Mesendoderm (in vitro differentiated cells): ENCODE measurements at places on chromosomes 12 and 14.

DNA sequence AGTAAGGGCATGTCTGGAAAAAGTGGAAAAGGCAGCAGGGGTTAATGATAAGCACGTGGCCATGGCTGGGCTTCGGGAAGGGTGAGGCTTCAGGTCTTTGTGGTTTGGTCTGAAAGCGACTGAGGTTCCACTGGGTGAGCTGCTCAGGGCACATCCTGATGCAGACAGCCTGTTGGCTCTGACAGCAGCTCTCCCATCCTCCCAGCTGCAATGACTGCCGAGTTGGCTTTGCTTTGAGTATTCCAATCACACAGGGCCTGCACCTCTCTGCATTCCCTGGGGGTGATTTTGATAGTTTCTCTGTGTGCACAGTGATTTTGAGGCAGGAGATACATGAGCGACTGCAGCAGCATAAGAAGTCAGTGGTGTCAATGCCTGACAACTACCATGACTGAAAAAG, 390.7 kb downstream of the APAF1 start:
- DNase-seq: no peak
- H3K36me3 ChIP-seq: no peaks in the 10 kb centered on the region
- no peak overlapping the region for H3K27ac ChIP-seq
- H3K4me1 ChIP-seq: no peaks in the 10 kb centered on the region
- no peaks in the 10 kb centered on the region for H3K27me3 ChIP-seq

- H3K27ac ChIP-seq: no peak overlapping the region
- peaks cover 2% of the 10 kb centered on the region for H3K4me1 ChIP-seq
- no peaks in the 10 kb centered on the region for H3K27me3 ChIP-seq
- no peaks in the 10 kb centered on the region for H3K36me3 ChIP-seq
- DNase-seq: peak; percentile 28
- H3K4me3 ChIP-seq: no peak overlapping the region
Observed at GRCh38 chr12:55057481-55057880, 37.7 kb downstream of the NEUROD4 start.

- no peaks in the 10 kb centered on the region for H3K36me3 ChIP-seq
- DNase-seq: peak; percentile 36
- no peak overlapping the region for H3K4me3 ChIP-seq
- no peak overlapping the region for H3K27ac ChIP-seq
- no peaks in the 10 kb centered on the region for H3K27me3 ChIP-seq
- H3K4me1 ChIP-seq: no peaks in the 10 kb centered on the region
Observed at GRCh38 chr12:32983968-32984367, 87.4 kb upstream of the PKP2 start.

- H3K27ac ChIP-seq: no peak overlapping the region
- no peaks in the 10 kb centered on the region for H3K36me3 ChIP-seq
- H3K4me1 ChIP-seq: no peaks in the 10 kb centered on the region
- peak; percentile 87 for DNase-seq
- H3K27me3 ChIP-seq: no peaks in the 10 kb centered on the region
Observed at GRCh38 chr14:50335389-50335788, 23.3 kb downstream of the DMAC2L start.

DNA sequence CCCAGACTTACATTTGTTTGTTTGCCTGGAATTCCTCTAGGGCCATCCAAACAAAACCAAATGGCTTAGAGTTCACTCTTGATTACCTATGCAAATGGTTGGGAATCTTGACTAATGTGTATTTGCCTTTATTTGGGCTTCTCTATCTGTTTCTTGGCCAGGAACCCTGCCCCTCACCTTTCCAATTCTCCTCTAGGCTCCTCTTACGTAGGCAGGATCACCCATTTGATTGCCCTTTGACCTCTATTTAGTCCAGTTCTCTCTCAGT, 123.0 kb upstream of the DYRK2 start:
- no peak overlapping the region for H3K27ac ChIP-seq
- no peaks in the 10 kb centered on the region for H3K27me3 ChIP-seq
- H3K4me1 ChIP-seq: peaks cover 4% of the 10 kb centered on the region

- no peak overlapping the region for H3K4me3 ChIP-seq
- no peak for DNase-seq
- no peaks in the 10 kb centered on the region for H3K36me3 ChIP-seq
- no peaks in the 10 kb centered on the region for H3K27me3 ChIP-seq
- no peak overlapping the region for H3K27ac ChIP-seq
Observed at GRCh38 chr12:71135812-71136176, 22.0 kb downstream of the TSPAN8 start.

DNA sequence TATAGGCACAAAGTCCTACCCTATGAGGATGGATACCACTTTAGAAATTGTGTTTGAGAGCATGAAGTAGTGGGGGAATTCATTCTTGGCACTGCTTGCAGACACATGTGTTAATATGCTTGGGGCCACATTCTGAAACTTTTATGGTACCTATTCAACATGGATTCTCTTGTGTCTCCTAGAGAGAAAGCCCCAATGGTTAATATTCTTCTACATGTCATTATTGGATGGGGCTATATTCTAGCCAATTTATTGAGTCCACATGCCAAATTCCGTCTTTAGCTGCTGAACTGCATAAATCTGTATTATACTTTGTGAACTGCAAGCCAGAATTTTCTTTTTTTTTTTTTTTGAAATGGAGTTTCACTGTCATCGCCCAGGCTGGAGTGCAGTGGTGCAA, 140.0 kb downstream of the KICS2 start:
- H3K36me3 ChIP-seq: no peaks in the 10 kb centered on the region
- H3K27ac ChIP-seq: no peak overlapping the region
- no peak for DNase-seq
- no peak overlapping the region for H3K4me3 ChIP-seq
- H3K4me1 ChIP-seq: peaks cover 1% of the 10 kb centered on the region

DNA sequence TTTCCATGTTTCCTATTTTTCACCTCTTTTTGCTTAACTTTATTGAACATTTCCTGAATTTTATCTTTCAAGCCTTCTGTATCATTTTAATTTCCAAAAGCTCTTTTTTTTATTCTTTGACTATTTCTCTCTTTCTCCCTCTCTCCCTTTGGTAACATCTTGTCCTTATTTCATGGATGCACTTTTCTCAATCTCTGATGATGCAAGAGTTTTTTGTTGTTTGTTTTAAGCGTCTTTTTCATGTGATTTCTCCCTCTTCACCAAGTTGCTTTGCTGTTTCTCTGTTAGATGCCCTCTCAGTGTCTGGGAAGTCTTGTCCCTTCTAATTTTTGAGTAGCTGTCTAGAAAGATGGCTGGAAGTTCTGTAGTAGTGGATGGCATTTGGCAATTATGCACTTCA, 62.6 kb downstream of the ANO6 start:
- no peaks in the 10 kb centered on the region for H3K27me3 ChIP-seq
- no peak overlapping the region for H3K27ac ChIP-seq
- DNase-seq: no peak
- H3K4me1 ChIP-seq: peaks cover 5% of the 10 kb centered on the region
- no peak overlapping the region for H3K4me3 ChIP-seq
- H3K36me3 ChIP-seq: no peaks in the 10 kb centered on the region

- no peak for DNase-seq
- H3K4me1 ChIP-seq: no peaks in the 10 kb centered on the region
- no peak overlapping the region for H3K27ac ChIP-seq
- no peak overlapping the region for H3K4me3 ChIP-seq
- no peaks in the 10 kb centered on the region for H3K36me3 ChIP-seq
Observed at GRCh38 chr12:85516667-85517325, 236.8 kb downstream of the ALX1 start.

DNA sequence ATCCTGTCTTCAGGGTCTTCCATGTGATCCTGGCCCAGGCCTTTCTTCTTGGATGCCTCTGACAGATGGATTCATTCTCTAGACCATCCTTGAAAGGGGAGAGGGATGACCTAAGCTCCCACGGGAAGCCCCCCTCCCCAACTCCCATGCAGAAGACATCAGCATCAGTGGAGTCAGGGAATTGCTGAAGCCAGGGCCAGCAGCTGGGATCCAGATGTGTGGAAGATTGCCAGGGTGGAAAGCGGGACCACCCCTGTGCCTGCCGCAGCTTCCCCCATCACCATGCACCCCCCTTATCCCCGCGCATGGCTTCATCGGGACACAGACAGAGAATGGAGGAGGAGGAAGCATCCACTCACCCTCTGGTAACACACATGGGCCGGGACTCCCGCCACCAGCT, 183.6 kb upstream of the PRMT8 start:
- H3K27me3 ChIP-seq: no peaks in the 10 kb centered on the region
- no peak overlapping the region for H3K27ac ChIP-seq
- no peak for DNase-seq
- no peaks in the 10 kb centered on the region for H3K4me1 ChIP-seq

DNA sequence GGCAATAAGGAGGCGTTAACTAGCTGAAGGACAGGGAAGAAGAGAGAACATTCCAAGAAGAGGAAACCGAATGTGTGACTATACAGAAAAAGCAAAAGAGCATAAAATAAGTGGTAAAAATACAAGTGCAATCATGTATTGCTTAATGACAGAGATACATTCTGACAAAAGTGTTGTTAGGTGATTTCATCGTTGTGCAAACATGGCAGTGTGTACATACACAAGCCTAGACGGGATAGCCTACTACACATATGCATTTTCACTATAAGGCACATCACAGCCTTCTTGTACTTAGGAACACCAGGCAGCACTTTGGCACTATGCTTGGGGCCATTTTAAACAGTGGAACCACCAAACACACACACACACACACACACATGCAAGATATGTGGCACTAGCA, 299.3 kb downstream of the BCAT1 start:
- DNase-seq: no peak
- no peak overlapping the region for H3K27ac ChIP-seq
- H3K27me3 ChIP-seq: no peaks in the 10 kb centered on the region
- no peaks in the 10 kb centered on the region for H3K4me1 ChIP-seq
- H3K36me3 ChIP-seq: no peaks in the 10 kb centered on the region

DNA sequence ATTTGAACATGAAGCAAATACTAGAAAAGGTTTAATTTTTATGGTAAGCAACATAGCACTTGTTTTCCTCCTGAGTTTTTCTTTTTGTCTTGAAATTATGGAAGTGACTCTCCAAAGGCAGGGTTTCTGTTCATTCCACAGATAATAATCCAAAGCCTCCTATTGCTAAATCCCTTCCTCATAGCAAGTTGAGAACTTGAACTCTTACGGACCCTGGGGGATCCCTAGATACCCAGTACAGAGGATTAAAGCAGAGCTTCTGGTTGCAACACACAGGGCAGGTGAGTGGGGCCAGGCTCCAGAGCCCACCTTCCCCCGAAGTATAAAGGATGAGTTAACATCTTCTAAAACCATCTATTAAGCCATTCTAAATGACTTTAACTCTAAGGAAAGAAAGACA, 294.1 kb downstream of the RMST start:
- H3K4me3 ChIP-seq: no peak overlapping the region
- no peak for DNase-seq
- no peaks in the 10 kb centered on the region for H3K27me3 ChIP-seq
- no peak overlapping the region for H3K27ac ChIP-seq
- H3K36me3 ChIP-seq: no peaks in the 10 kb centered on the region

- H3K4me1 ChIP-seq: peaks cover 6% of the 10 kb centered on the region
- H3K36me3 ChIP-seq: no peaks in the 10 kb centered on the region
- peak overlapping the region; percentile 53 for H3K27ac ChIP-seq
- DNase-seq: peak; percentile 98
Observed at GRCh38 chr14:23494223-23494622, 24.7 kb downstream of the NGDN start.

- H3K27ac ChIP-seq: no peak overlapping the region
- no peak for DNase-seq
- no peaks in the 10 kb centered on the region for H3K27me3 ChIP-seq
- H3K4me3 ChIP-seq: no peak overlapping the region
Observed at GRCh38 chr14:69674546-69675244, 63.3 kb downstream of the SUSD6 start.

DNA sequence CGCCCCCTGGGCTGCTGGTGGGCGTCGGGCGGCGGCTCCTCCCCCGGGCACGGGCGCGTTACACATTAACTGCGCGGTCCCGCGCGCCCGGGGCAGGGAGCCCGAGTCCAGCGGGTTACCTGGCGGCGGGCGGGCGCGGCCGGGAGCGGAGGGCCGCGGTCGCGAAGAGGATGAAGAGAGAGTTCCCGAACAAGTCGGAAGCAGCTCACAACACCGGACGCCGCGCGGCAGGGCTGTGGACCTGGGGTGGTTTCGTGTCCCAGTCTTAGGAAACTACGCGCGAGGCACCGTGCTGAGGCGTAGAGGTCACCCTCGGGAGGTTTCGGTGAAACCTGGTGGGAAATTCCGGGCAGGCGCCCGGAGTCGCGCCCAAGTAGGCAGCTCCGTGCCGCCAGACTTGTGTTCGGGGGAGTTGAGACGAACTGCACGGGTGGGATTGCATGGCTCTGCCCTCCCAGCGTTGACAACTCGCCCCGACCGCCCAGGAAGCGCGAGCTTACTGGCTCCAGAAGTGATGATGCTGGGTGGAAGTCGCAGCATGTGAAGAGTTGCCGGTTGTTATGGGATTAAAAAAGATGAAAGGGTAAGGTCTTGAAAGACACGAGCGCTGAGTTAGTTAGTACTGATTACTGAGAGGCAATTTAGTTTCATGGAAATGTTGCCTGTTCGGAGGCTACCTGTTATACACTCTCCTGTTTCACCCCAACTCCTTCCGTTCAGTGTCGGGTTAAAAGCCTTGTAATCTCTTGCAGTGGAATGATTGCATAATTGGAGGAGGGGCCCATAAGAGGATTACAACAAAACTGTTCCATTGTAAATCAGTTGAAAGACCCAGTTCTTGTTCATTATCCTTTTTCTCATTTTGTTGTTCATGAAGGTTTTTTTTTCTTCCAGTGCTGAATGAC, 879 bp downstream of the RAB3IP start:
- no peaks in the 10 kb centered on the region for H3K27me3 ChIP-seq
- no peak overlapping the region for H3K27ac ChIP-seq
- DNase-seq: peak; percentile 70

DNA sequence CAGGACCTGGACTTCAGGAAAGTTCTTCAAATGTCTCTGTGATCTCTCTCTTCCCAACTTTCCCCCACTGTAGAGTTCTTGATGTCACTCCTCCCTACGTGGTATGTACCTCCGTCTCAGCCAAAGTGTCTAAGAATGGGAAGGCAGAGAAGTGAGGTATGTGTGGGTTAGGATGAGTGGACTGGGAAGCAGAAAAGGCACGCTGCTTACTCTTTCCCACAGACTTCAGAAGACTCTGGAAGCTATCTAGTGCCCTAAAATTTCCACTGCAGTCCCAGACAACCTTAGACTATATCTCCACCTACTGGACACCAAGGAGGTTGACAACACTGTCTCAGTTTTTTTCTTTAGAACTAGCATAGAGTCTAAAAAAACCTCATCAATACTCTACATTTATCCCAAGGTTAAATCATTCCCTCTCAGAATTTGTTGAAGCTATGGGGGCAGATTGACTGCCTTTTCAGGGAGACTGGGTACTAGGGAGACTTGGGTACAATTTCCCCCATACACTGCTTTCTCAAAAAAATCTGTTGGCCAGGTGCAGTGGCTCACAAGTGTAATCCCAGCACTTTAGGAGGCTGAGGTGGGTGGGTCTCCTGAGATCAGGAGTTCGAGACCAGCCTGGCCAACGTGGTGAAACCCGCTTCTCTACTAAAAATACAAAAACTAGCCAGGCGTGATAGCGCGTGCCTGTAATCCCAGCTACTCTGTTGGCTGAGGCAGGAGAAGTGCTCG, 20.6 kb upstream of the ITGA5 start:
- H3K27ac ChIP-seq: no peak overlapping the region
- no peaks in the 10 kb centered on the region for H3K27me3 ChIP-seq
- H3K4me3 ChIP-seq: no peak overlapping the region
- DNase-seq: peak; percentile 75

- no peak overlapping the region for H3K27ac ChIP-seq
- H3K27me3 ChIP-seq: no peaks in the 10 kb centered on the region
- H3K4me1 ChIP-seq: no peaks in the 10 kb centered on the region
- no peaks in the 10 kb centered on the region for H3K36me3 ChIP-seq
- DNase-seq: peak; percentile 27
Observed at GRCh38 chr14:35229084-35229791, 62.9 kb upstream of the PSMA6 start.
